ENCODE measurements at places on chromosomes 12 and 14.

DNA sequence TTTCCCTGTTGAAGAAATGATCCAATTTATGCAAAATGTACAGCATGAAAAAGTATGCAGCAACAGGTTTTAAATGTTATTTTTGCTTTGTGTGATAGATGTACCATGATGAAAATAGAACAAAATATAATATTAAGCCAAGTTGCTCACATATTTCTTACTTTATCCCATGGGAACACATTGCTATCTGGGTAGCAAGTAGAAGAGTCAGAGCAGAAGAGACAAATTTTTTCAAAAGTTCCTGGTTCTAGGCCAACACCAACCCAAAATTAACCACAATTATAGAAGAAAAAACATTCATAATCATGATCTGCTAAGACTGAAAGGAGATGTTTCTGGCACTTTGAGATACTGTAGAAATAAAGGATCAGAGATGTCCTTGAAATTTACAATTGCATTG lies 79.9 kb upstream of the SYT10 start:
- DNase-seq, result no peak

- no peak for DNase-seq
Measured at GRCh38 chr12:67919406-67919805, 69.8 kb upstream of the IFNG-AS1 start.

GRCh38 chr12:112353393-112353792 lies 28.8 kb downstream of the HECTD4 start:
- DNase-seq, result no peak

- no peak for DNase-seq
Measured at GRCh38 chr12:77248036-77248435, 182.7 kb upstream of the E2F7 start.

GRCh38 chr14:51988221-51988620 lies 1.1 kb upstream of the RTRAF start:
- DNase-seq, result no peak

GRCh38 chr14:83294941-83295340 lies 1761.3 kb upstream of the SEL1L start:
- DNase-seq, result no peak

DNA sequence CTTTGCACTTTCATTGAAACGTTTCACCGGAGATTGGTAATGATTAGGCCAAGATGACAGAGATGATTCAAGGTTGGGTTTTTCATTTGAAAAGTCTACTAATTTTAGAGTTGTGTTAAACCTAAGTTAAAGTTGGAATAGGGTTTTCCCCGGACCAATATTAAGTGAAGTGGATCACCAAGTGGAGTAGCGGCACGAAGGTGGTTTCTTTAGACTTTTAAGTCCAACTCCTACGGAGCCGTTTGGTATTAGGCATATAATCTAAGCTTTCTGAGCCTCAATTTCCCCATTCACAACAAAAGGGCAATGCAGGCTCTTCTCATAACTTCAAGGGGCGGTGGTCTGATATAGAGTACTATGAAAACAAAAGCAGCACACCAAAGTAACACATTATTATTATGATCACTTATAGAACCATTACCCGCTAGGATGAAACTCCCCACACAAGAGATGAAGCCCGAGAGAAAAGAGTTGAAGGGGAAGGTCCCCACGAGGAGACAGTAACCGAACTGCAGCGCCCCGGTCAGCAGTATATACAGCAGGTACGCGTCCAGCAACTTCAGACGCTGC lies 413 bp downstream of the DAD1 start:
- DNase-seq, result no peak

DNA sequence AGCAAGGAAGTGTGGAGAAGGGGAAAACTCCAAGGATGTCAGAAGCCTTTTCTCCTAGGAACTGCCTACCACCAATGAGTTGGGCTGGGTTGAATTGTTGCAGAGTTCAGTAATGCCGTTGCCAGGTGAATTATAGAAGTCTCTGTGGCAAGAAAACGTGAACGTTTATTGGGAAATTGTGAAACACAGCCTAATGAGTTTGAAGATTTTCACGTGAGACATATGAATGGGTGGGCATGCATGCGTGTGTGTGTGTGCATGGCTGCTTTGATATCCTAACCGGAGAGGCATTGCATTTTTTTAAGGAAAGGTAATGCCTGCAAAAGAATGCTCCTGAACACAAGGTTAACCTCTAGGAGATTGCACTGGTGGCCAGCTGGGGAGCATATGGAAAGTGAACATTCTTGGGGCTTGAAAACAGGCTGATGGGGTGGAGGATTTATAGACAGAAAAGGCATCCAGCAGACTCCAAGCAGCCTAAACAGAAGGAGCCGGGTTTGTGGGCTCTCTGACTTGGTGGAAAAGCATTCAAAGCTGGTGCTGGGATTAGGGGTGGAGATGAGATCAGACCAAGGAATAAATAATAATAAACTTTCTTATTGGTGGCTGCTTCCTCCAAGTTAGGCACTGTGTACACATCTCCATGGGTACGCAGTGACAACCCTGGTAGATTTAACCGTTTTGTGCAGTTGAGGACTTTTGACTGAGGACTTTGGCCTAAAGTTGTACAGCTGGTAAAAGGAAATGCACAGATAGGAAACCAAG lies 67.8 kb downstream of the NTF3 start:
- DNase-seq, result no peak

DNA sequence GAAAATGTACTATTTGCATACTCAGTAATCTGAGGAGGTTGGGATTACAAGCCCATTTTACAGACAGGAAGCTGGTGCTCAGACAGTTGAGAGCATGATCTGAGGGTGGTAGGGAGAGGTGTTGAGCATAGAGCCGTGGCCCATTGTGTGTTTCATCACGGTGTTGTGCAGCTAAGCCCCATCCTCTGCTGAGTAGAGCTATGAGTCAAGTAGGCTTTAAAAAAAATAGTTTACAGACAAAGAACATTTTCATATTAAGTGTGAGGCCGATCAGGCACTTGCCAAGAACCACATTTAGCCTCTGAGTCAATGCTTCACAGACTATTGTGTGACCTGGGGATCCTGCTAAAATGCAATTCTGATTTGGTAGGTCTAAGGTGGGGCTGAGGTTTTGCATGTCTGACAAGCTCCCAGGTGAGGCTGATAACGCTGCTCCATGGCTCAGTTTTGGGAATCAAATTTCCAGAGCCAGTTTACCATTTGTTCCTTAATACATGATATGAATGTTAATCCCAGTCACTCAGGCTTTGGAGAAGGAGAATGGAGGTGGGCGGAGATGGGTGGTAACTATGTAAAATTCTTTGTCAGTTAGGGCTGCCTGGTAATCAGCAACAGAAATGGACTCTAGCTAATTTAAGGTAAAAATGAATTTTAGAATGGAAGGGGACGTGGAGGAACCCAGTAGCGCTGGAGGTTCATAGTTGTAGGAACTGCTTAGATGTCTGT lies 22.2 kb downstream of the ZNF664 start:
- no peak for DNase-seq

DNA sequence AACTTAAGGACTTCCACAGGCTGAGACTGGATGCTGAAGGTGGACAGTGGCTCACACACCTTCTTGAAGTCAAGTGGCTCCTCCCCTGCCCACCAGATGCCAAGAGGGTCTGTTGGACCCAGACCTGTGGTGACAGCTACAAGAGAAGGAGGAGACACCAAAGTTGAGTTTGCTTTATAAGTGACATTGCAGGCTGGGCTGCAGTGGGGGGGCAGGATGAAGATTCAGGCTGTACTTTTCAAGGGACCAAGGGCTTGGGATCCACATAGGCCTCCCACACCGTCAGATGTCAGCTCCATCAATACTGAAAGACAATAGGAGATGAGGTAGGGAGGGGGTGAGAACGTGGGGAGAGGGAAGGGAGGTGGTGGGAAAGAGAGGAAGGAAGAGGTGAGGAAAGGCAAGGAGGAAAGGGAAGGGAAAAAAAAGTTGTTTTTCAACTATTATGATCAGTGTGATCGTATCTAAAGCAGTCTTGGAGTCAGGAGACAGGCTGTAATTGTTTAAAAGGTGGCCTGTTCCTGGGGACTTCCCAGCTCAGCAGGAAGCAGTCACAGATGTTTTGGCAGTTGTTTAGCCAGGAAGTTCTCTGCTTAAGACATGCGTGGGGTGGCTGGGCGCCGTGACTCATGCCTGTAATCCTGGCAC lies 84.1 kb upstream of the RESF1 start:
- DNase-seq, result peak; percentile 29

DNA sequence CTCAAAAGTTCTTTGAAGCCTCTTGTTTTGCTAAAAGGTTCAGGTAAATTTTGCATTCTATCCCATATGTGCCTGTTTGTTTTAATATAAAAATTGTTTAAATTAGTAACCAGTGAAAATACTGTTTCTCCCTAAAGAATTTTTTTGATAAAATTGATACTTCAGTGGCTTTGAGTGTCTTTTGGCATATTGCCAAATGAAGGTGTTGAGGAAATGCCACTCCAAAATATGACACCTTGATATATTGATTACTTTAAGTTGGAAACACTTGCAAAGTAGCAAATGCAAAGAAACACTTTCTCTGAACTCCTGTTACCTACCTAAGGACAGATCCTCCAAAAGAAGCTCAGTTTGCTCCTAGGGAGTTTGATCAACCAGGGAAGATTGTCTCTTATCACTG lies 8.4 kb downstream of the STYX start:
- no peak for DNase-seq

DNA sequence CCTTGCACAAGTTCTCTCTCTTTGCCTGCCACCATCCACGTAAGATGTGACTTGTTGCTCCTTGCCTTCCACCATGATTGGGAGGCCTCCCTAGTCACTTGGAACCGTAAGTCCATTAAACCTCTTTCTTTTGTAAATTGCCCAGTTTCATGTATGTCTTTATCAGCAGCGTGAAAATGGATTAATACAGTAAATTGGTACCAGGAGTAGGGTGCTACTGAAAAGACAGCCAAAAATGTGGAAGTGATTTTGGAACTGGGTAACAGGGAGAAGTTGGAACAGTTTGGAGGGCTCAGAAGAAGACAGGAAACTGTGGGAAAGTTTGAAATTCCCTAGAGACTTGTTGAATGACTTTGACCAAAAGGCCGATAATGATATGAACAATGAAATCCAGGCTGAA lies 27.9 kb downstream of the STYK1 start:
- DNase-seq, result no peak

DNA sequence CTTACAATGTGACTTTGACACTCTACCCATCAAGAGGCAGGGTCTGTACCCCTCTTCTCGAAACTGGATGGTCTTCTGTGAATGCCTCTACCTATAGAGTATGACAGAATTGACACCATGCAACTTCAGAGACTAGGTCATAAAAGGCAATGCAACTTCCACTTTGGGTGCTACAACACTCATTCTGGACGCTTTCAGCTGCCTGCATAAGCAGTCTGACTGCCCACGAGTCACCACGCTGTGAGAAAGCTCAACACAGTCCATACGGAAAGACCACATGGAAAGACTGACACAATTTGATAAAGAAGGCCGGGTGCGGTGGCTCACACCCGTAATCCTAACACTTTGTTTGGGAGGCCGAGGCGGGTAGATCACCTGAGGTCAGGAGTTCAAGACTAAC lies 14.9 kb downstream of the SLC7A7 start:
- DNase-seq, result no peak

DNA sequence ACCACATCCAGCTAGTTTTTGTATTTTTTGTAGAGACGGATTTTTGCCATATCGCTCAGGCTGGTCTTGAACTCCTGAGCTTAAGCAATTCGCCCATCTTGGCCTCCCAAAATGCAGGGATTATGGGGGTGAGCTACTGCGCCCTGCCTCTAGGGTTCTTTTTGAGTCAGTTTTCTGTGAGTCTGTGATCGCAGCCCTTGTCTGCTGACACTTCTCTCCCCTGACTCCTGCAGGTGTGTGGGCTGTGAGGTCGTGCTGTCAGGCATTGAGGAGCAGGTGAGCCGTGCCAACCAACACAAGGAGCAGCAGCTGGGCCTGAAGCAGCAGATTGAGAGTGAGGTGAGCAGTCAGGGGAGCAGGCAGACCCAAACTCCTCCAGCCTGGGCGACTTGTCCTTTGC lies 6.3 kb downstream of the COPS7A start:
- no peak for DNase-seq

DNA sequence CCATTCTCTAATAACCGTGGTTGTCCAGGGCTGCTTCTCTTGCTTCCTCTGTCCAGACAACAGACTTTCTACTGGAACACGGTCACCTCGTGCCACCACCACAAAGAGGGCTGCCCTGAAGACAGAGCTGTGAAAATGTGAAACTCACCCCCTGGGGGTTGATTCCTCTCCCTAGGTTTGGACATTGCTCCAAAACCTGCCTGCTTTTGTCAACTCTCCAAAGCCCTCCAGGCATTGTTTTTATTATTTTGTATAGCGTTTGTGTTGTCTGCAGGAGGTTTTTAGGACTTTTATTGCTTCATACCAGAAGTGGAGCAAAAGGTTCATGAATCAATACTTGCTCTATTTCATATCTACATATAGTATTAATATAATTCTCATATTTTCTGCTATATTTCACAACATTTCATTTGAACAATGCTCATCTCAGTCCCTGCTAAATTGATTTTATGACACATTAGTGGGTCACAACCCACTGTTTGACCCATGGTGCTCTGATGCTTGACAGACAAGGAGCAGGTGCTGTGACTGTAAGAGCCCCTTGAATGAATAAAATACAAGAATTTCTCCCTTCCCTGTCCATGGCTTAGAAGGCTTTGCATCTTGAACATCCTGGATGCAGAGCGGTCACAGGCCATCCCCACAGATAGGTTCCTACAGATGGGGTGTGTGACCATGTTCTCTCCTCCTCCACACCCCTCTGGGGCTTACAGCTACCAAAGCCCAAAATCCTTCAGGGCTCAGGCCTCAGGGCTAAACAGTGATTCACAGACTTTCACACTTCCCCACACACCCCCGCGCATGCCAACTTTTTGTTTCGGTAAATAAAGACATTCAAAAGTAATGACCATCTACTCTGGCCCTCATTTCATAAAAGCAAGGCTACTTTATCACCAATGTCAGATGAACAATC lies 20.6 kb upstream of the EML1 start:
- no peak for DNase-seq

- DNase-seq, result no peak
Measured at GRCh38 chr12:80857311-80857710, 80.4 kb downstream of the LIN7A start.

DNA sequence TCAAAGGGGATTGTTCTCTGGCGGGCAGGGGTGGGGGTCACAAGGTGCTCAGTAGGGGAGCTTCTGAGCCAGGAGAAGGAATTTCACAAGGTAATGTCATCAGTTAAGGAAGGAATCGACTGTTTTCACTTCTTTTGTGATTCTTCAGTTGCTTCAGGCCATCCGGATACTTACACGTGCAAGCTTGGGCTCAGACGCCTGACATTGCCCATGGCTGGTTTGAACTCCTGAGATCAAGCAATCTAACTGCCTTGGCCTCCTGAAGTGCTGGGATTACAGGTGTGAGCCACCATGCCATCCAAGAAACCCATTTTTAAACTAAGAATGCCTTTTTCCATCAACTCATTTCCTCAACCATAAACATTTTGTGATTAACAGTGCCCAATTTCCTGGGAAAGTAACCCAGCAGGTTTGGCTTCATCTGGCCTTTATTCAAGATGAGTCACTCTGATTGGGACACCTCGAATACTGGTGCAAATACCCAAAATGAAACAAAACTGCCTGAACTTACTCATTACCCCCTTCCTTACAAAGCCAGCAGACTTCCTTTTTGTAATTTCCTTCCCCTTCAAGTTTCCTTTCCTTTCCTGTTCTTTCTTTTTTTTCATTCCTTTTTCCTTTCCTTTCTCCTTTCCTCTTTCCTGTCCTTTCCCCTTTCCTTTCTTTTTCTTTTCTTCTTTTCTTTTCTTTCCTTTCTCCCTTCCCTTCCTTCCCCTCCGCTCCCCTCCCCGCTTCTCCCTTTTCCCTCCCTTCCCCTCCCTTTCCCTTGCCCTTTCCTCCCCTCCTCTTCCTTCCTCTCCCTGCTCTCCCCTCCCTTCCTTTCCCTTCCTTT lies 10.2 kb upstream of the RNASE10 start:
- DNase-seq, result no peak

Measured in stimulated activated CD4-positive, alpha-beta T cell treated with anti-CD3 and anti-CD28 coated beads, Interleukin-1b, Interleukin-23, amount 100 ng/mL, for 1 hour (primary cell).